ENCODE measurements at places on chromosomes 1 and 21.

DNA sequence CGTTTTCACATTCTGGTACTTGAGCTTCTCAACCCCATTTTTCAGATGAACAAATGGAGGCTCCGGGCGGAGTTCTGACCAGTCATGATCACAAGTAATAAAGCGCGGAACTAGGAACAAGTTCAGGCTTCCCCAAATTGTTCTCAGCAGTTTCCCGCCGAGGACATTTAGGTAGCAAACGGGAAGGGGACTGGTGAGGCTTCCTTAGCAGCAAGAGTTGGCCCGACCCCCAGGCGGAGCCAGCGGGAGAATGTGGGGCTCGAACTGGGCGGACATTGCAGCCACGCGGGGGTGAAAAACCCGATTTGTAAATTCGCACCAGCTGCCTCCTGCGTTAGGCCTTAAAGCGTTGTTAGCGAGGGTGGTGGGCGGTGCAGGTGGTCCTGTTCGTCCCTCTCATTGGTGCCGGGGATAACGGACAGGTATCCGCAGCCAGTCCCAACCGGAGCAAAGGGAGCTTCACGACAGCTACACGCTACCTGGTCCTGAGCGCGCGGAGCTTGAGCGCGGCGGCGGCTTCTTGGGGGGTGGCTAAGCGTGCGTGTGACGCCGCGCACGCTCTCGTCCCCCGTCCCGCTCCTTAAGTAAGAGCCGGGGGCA, 15.3 kb downstream of the SEMA6C start:
- DNase-seq = peak; percentile 93

- no peak for DNase-seq
These were observed 383.9 kb downstream of the PTBP2 start for GRCh38 chr1:97105531-97105930.

- no peak for DNase-seq
These were observed 92.2 kb downstream of the TBX19 start for GRCh38 chr1:168372861-168373371.

DNA sequence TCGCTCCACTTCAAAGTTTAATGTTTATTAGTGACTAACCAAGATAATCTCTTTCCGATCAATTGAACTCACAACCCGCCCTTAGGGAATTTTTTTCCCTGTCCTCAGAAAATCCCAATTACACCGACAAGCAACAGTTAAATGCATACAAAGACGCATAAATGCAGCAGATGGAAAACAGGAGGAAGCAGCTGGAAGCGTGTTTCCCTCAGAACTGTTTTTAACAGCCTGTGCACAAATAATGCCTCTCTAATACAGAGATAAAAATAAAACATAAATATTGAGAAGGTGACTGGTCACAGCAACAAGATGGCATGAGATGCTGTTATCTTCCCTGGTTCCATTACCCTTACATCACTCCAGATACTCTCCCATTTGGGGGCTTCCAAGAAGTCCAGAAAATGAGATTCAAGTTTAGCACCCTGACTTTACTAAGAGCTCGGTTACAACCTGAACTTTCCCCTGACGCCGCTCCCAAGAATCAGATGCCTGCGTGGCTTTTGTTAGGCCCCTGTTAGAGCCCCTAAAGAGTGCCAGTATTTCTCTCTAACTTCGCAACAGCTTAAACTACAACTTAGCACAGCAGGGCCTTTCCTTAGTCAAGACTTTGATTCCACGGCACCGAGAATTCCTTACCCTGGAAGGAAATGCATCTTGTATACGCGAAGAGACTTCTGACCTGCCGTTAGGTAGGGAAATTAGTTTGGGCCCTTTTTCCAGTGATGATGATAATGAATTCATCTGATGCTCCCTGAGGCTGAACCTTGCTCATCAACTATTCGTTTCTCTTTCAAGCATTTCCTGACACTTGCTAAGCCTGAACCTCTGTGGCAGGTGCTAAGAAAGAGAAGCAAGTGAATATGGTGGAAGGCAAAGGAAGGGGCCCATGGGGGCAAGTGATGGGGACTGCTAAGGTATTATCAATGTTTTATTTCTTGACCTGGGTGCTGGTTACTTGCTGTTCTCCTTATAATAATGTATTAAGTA, 137.7 kb upstream of the SMYD2 start:
- DNase-seq = no peak

DNA sequence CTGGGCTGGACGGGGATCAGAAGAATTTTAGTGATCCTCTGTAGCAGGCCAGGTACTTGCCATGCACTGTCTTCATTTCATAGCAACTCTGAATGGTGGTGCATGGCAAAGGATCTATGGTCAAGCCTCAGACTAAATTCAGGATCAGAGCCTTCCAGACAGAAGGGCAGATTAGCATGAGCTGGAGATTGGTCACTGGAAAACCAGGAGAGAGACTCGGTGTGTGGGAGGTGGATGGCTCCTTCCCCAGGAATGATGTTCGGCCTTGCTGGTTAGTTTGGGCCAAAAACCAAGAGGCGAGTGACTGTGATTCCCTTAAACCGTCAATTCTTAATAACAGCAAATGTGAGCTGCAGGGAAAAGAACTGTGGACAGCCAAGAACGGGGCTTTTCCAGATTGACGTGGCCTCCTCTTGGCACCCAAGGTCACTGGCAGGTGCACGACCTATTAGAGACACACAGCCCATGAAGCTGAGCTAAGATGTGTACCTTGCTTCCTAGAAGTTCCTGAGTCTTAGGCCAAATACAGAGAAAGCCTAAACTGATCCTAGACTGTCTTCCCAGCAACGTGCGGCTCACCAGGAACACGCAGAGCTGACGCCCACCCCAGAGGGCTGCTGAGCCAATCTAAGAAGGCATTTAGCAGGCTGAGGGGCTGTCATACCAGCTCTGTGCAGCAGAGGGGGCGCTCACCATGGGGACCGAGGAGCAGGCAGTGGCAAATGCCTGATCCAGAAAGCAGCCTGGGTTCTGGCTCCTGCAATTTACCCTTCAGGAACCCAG, 18.5 kb downstream of the ALDH4A1 start:
- DNase-seq = peak; percentile 66

- no peak for DNase-seq
These were observed 179.4 kb downstream of the FMN2 start for GRCh38 chr1:240271081-240271480.

DNA sequence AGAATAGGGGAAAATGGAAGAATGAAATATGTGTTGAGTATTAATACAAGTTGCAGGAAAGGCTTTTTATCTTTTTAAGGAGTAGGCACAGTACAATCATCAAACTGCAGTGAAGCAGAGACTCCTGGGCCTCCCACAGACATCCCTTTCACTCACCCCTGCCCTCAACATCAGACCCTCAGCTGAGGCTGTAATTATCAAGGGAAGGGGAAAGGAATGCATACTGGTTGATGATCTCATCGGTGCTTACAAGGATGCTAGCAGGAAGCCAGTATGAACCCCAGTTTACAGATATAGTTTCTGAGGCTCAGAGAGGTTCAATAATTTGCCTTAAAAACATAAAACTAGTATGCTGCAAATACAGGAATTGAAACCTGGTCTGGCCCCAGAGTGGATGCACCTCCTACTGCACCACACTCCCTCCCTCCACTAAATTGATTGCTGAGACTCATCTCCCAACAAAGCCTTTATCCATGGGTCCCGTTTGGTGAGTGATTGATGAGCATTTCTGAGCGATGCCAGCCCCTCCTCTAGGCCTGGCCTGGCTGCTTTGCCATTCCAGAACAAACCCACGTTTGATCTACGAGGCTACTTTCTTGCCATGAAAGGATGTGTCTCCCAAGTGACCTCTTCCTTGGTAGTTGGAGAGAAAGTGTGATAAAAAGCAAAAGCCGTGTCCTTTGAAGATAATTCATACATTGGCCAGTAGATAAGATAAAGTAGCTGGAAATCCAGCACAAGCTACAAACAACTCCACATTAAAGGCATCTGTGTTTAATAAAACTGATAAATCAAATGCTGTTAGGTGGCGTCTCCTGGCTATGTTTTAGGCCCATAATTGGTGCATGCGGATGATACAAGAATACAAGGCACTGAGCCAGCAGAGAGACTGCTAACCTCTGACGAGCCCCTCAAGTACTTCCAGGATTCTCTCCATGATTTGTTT, 233.9 kb upstream of the CAMK1G start:
- no peak for DNase-seq

GRCh38 chr1:41868241-41868998, 50.3 kb downstream of the HIVEP3 start:
- DNase-seq = no peak

DNA sequence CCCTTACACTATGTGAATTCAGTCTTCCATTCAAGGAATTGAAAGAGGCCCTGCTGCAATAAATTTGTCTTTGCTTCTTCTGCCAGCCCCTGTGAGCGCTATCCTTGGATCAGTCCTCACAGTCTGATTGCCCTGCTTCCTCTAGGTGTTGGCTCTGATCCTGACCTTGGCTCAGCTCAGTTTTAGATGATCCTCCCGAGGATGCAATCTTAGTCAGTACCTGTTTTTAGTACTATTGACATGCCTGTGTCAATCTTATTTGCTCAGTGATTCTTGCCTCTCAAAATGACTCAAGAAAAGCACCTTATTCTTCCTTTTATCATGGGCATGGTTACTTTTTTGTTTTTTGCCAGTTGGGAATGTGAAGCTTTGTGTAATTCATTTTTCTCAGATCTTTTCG, 101.4 kb upstream of the KCNK1 start:
- no peak for DNase-seq

GRCh38 chr1:8213136-8213535, 104.8 kb upstream of the SLC45A1 start:
- no peak for DNase-seq

DNA sequence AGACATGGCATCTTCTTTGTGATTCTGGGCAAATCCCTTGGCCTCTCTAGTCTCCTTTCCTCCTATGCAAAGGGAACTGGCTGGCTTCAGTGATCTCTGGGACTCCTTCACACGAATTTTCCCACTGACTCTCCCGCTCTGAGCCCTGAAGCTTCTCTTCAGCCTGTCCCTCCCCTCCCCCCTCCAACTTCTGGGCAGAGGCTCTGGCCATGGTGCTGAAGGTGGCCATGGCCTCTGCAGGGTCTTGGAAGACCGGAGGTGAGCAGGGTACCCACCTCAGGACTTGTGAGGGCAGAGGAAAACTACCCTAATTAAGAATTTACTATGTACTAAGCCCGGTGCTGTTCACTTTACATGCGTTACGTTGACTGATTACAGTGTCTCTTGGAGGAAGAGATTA, 29.4 kb upstream of the POU3F1 start:
- no peak for DNase-seq

DNA sequence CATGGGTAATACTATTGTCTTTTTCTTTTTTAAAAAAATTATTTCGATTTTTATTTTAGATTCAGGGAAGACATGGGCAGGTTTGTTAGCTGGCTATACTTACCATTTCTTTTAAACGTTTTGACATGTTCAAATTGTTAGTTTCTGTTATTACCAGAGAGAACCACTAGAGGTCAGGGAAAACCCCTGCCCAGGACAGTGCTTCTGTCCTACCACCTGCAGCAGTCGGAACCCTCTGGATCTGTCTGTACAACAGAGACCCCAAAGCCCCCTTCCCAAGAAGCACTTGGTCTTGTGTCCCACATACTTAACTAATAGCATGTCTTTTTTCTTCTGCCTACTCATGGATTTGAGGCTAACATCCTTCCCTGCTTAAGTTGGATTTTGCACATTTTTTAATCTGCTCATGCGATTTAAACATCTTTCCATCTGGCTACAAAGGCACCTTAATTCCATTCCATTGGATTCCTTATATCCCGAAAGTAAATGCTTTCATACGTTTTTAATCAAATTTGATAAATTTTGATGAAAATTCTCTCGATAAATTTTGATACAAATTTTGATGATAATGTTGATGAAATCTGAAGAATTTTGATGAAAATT, 10.0 kb upstream of the C1orf115 start:
- peak; percentile 9 for DNase-seq

DNA sequence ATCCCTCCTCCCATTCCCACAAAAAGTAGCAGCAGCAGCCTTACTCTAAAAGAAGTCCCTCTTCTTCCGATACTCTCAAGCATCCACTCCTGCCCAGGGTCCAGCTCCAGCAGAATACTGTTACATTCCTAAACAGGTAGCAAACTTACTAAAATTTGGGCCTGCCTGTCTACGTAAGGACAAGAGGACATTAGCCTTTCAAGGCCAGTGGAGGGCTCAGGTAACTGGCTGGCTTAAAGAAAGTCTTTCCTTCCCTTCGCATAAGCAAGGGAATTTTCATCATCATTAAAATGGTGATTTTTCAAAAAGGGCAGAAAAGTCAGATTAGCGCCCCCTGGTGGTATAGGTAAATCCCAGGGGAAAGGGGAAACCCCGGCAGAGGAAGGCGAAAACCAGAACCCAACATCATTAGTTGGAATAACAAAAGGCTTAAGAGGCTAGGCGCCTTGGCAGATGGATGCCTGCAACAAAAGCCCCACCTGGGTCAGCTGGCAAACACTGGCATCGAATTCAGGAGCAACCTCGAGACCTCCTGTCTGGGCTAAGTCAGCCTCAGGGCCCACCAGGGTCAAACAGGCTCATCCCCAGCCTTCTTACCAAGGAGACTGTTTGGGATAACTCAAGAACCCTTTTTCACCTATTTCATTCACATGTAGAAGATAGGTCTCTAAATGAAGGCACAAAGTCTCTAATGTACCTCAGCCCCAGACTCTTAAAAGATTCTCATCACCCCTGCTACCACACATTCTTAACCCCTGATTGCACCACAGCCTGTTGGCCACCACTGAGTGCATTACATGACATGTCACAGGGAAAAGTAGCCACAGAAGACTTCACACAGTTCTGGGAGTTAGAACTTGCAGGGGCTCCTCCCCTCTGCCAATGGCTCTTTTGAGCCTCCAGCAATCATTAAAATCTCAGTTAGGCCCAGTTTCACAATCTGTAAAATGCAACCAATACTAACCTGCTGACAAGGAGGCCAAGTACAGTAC, 36.7 kb downstream of the ERI3 start:
- peak; percentile 37 for DNase-seq

- no peak for DNase-seq
These were observed 85.0 kb upstream of the LYST start for GRCh38 chr1:235951661-235952060.

- no peak for DNase-seq
These were observed 19.0 kb downstream of the BACE2 start for GRCh38 chr21:41186755-41187536.

GRCh38 chr1:8941906-8942305, 3.8 kb upstream of the CA6 start:
- no peak for DNase-seq

- no peak for DNase-seq
These were observed 131.0 kb upstream of the RUNX1 start for GRCh38 chr21:35179990-35180540.

DNA sequence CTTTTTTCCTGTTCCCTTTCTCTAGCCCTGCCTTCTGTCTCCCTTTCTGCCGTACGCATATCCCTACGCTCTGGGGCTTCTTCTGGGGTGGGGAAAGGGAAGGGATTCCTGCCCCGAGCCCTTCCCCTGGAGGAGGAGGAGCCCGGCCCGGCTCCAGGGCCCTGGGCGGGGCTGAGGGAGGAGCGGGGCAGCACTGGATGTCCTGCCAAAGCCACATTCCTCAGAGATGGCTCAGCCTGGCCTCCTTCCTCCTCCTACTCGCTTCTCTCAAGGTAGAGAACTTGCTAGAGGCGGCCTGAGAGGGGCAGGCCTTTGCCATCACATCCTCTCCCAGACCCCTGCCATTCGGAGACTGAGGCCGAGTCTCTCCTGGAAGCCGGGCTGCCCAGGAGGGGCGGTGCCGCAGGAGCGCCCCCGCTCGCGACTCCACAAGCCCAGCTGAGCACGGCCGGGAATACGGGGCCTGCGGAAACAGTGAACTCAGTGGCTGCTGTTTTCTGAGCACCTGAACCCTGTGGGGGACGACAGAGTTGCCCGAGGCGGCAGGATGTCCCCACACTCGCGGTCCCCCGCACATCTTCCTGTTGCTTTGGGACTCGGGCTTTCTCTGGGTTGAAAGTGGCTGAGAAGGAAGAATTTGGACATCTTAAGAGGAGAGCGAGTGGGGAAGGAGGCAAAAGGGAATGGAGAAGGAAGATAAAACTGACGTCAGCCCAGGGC, 12.2 kb downstream of the ADAMTSL4 start:
- DNase-seq = peak; percentile 76

GRCh38 chr1:192005976-192006375, 152.3 kb upstream of the RGS18 start:
- no peak for DNase-seq

All from stimulated activated naive CD8-positive, alpha-beta T cell treated with anti-CD3 and anti-CD28 coated beads, Interleukin-15, amount 100 ng/mL, for 72 hours (primary cell).